ENCODE measurements at places on chromosomes 16 and 17.

- peaks cover 35% of the 10 kb centered on the region for H3K4me1 ChIP-seq
- peaks cover 14% of the 10 kb centered on the region for H3K36me3 ChIP-seq
- H3K4me3 ChIP-seq, result peak overlapping the region; percentile 27
- H3K27ac ChIP-seq, result peak overlapping the region; percentile 90
These were observed 14.7 kb downstream of the TOM1L2 start for GRCh38 chr17:17957584-17957916.

GRCh38 chr16:31107465-31107867 is 720 bp upstream of the BCKDK start:
- H3K27me3 ChIP-seq, result no peaks in the 10 kb centered on the region
- H3K27ac ChIP-seq, result no peak overlapping the region
- no peak for DNase-seq
- peak overlapping the region; percentile 89 for H3K4me3 ChIP-seq

GRCh38 chr17:35132816-35133550 is 9.1 kb downstream of the NLE1 start:
- H3K4me3 ChIP-seq, result no peak overlapping the region
- peaks cover 27% of the 10 kb centered on the region for H3K36me3 ChIP-seq
- DNase-seq, result no peak
- no peak overlapping the region for H3K27ac ChIP-seq
- no peaks in the 10 kb centered on the region for H3K27me3 ChIP-seq

GRCh38 chr16:81996664-81997509 is 14.4 kb downstream of the SDR42E1 start:
- peaks cover 22% of the 10 kb centered on the region for H3K36me3 ChIP-seq
- DNase-seq, result no peak
- H3K4me1 ChIP-seq, result no peaks in the 10 kb centered on the region
- no peak overlapping the region for H3K4me3 ChIP-seq

All from memory B cell (primary cell).